ENCODE measurements at places on chromosomes 1 and 21. TPM values are rescaled to one million over a fixed set of nuclear protein-coding genes. Genes with fewer than 3 reads are reported as not detected.

GRCh38 chr1:21216835-21217811 lies 40.4 kb upstream of the EIF4G3 start:
- no peak for DNase-seq

DNA sequence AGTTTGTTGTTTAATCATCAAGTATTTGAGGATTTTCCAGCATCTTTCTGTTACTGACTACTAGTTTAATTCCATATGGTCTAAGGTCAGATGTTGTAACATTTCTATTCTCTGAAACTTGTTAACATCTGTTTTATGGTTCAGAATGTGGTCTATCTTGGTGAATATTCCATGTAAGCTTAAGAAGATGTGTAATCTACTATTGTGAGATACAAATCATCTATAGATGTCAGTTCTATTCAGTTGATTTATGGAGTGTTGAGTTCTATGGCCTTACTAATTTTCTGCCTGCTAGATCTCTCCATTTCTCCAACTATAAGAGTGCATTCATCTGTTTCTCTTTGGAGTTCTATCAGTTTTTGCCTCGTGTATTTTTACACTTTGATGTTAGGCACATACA lies 31.5 kb downstream of the WARS2 start:
- no peak for DNase-seq

DNA sequence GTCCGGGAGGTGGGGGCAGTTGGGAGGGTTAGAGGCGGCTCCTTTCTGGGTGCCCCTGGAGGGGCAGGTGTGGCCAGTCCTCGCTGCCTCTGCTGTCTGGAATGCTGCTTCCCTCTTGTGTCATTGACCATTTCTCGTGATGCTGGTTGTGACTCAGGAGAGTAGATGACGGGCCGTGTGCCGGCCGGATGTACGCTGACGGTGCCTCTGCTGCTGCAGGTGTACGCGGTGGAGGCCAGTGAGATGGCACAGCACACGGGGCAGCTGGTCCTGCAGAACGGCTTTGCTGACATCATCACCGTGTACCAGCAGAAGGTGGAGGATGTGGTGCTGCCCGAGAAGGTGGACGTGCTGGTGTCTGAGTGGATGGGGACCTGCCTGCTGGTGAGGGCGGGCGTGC lies 13.9 kb downstream of the PRMT2 start:
- DNase-seq = no peak

GRCh38 chr21:26686705-26687104 lies 113.6 kb upstream of the CYYR1 start:
- DNase-seq = no peak

DNA sequence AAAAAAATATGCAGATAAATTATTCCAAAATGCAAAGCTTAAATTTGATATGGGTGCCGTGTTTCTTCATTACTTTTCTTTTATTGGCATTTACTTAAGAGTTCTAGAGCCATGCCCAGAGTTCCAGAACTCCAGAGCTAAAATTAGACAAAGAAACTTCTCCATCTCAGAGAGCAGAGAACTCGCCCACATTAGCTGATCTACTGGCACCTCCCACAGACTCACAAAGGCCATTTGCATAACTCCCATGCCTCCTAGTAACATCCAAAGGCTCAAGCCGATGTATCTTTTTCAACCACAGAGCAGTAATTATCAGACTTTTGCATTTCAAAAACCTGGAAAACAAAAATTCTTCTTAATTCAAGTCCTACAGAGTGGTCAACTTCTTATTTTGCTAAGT lies 323.8 kb upstream of the ST6GALNAC5 start:
- no peak for DNase-seq

DNA sequence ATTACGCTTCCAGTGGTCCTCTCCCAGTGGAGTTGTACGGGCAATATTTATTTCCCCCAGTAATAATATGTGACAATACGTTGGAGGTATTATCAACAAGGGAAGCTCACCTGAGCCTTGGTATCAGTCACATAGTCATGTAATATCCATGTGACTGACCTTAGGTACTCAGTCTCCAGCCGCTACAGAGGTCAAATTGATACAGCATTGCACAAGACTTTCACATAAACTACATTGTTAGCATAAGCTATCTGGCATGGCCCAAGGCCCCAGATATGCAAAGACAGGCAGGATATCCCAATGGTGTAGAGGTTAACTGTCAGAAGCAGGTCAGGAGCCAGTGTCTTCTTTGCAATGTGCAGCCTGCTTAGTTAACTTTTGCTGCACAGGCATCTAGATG lies 15.3 kb upstream of the CHIT1 start:
- no peak for DNase-seq

GNAT2 gene
- total RNA-seq = not detected

MASP2 gene
- total RNA-seq = not detected

TRPM2 gene
- total RNA-seq = 10.0 TPM
